ENCODE measurements at places on chromosomes 12 and 14.

DNA sequence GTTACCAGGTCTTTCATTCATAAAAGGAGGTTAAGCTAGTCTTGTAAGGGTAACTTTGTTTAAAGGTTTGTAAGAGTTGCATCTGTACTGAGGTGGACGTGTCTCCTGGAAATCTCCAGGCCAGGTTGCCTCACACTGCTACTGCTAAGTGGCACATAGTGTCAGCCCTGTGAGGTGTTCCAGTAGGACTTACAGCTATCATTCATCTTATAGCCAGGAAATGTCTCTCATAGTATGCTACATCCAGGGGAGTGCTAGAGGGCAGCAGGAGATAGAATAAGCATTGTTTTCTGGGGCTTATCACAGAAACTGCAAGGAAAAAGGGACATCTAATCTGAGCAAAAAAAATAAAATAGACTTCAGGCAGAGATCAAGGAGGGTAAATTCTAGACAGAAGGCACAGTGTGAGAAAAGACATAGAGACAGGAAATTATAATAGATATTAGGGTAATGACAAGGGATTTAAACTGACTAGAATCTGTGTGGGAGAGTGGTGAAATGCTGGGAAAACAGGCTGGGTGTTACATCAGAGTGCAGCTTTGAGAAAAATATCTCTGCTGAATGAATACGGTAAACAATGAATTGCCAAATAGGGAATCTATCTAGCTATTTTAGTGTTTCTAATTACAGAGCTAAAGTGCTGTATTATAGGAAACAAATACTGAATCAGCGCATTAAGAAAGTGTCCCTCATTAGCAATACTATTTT lies 205.1 kb upstream of the ABCD2 start:
- DNase-seq = no peak

- DNase-seq = no peak
These were observed 173.9 kb downstream of the SLC15A4 start for GRCh38 chr12:128649902-128650301.

DNA sequence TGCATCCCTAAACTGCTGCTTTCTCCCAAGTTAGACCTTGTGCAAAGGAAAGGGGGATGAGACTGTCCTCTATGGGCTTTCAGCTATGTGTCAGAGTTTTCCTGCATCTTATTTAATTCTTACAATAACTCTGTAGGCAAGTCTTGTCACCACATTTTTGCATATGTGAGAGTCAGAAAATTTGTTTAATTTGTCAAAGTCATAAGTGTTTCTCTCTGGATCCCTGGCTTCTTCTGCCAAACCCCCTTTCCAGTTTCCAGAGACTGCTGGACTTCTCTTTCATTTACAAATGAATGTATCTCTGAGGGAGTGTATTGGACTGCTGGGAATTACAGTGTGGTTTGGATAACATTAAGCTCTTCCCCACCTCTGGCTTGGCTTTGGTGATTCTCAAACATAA lies 877.6 kb upstream of the SEL1L start:
- DNase-seq = no peak

DNA sequence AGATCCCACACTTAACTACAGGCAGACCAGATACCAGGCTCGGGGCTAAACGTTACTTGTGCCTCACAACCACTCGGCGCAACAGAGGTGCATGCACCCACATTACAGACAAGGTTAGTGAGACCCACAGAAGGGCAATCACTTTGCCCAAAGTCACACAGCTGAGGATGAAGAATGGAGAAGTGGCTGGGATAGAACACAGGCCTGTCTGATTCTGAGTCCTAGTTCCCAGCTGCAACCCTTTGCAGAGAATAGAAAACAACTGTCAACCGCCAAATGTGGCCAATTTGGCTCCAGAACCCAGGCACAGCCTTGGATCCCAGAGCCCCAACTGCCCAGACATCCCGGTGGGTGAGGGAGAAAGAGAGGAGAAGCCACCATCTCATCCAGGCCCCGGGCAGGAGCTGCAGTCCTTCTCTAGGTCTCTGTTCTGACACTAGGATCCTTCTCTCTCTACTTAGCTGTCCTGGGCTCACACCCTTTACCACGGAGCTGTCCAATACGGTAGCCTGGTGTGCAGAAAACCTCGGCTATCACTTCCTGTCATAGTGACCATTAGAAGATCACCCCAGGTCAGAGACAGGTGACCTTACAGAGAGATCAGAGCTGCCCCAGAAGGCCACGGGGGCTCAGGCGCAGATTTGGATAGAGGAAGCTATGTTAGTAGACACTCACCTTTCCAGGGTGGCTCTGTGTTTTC lies 59.1 kb downstream of the FAM222A start:
- DNase-seq = no peak

Measured in activated CD8-positive, alpha-beta memory T cell treated with anti-CD3 and anti-CD28 coated beads for 1 hour (primary cell).